Right ventricle myocardium superior (tissue), 1 donor: ENCODE measurements at places on chromosomes 6 and 20. TPM values are rescaled to one million over a fixed set of nuclear protein-coding genes. Genes with fewer than 3 reads are reported as not detected.

GRCh38 chr20:41135187-41135887 lies 2.0 kb upstream of the PLCG1 start:
- DNase-seq: peak; percentile 57

GRCh38 chr6:118260833-118261232 lies 287.3 kb upstream of the PLN start:
- DNase-seq: no peak

GRCh38 chr6:26270903-26271667 lies 93.9 kb upstream of the BTN3A2 start:
- peak; percentile 57 for DNase-seq

- DNase-seq: no peak
These were observed 8.3 kb upstream of the MRPS18A start for GRCh38 chr6:43695967-43696291.

DNA sequence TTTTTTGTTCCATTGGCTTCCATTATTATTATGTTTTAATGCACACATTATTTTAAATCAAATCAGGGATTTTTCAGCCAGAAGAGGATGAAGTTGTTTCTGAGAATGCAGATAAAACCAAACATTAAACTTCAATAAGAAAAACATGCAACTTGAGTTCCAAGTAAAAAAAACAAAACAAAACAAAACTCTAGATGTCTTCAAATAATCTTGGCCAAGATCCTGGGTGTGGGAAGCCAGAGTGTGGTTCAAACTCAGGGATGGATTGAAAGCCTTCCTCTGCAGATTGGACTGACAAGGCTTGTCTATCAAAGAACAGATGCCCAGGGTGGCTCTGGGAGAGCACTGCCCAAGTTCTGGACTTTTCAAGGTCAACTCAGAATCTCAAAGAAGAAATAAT lies 134.1 kb downstream of the LCA5 start:
- DNase-seq: no peak

The PGC gene
- total RNA-seq: not detected

DNA sequence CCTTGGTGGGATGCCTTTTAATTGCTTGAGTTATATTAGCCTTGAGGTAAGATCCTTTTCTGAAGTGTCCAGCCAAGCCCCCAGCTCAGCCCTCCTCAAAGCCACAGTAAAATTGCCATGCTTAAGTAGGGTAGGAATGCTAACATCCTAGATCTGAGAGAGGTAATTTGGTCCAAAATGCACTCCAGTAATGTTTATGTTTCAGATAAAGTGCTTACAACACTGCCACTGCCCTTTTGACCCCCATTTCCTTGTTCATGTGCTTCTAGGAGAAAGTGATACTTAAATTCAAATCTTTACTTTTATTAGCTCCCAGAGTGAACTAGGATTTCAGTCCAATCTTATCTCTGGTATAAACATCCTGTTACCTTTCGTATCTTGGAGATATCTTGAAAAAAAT lies 318.0 kb downstream of the BMP2 start:
- no peak for DNase-seq

The RBL1 gene
- total RNA-seq: 4.5 TPM

GRCh38 chr20:36861875-36862801 lies 13.8 kb upstream of the TLDC2 start:
- peak; percentile 91 for DNase-seq

DNA sequence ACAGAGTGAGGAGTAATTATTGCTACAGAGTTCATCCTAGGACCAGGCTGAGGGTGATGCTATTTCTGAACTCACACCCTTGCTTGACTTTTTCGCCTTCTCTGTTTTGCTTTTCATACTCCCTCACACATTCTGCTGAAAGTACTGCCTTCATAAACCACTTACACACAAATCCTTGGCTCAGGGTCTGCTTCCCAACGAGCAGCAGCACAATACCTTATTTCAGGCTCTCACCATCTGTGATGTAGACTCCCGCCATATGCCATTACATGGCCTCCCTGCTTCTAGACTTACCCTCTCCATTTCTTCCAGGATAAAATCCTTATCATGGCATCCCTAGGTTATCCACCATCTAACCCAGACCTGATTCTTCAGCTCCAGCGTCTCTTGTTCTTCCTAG lies 321.3 kb upstream of the SPTLC3 start:
- no peak for DNase-seq

The RSPH4A gene
- total RNA-seq: not detected

- DNase-seq: no peak
These were observed 344.2 kb upstream of the SULF2 start for GRCh38 chr20:48129345-48129942.
